H1 (cell line): ENCODE measurements at places on chromosomes 12 and 14. TPM values are rescaled to one million over a fixed set of nuclear protein-coding genes. Genes with fewer than 3 reads are reported as not detected.

Gene TAS2R8
- total RNA-seq = not detected in 2 replicates

GRCh38 chr12:19719672-19720071, 280.4 kb downstream of the AEBP2 start:
- DNase-seq = no peak

- DNase-seq = no peak
These were observed 27.3 kb downstream of the MTA1 start for GRCh38 chr14:105446971-105447370.

GRCh38 chr12:74899031-74899829, 310.4 kb downstream of the KCNC2 start:
- no peak for DNase-seq

DNA sequence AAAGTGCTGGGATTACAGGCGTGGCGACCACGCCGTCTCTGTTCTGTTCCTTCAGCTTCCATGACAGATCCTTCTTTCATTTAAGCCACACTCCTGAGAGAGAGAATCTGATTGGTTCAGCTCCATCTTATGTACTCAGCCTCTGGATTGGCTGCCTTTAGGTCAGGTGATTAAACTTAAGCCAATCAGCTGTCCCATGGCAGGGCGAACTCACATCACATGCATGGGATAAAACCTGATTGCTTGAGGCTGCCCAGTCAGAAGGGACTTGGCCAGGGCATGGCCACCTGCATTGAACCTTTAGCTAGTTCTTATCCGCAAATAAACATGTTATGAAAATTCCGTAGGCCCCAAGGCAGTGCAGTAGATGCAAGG, 274.2 kb downstream of the SUDS3 start:
- DNase-seq = no peak

- DNase-seq = no peak
These were observed 868 bp downstream of the SPATA7 start for GRCh38 chr14:88386256-88386794.

GRCh38 chr12:66282244-66282643, 20.0 kb upstream of the HELB start:
- no peak for DNase-seq

DNA sequence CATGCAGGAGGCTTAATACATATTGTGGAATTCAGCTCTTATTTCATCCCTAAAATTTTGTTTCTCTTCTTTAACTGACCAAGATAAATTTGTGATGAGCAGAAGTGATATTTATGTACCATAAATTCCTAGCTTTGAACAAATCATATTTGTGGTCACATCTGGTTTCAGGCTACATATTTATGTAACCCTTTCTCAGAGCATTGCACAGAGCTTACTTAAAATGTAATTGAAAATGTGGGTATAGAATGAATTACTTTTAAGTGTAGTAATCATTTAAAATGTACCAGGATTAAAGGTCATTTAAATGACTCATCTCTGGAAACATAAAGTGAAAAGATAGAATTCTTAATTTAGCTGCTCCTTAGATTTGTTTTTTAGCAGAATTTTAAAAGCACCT, 129.9 kb upstream of the FRMD6 start:
- DNase-seq = no peak

GRCh38 chr12:89980236-89980635, 271.6 kb upstream of the ATP2B1 start:
- no peak for DNase-seq

DNA sequence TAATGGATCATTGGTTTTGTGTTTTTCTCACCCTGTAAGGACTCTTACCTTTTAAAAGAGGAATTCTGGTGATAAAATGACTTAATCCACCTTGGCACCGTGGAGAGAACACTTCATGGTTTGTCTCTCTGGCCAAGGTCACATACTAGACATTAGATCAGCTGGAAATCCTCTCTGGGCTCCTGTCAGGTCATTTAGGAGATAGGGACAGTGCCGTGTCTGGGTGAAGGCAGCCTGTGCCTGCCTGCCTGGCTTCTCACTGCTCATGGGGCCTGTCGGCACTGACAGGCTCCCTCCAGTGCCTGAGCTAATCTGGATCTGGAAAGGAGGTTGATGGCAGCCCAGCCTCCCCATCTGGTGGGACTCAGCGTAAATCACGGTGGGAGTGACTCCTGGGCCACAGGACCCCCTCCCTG, 5.7 kb downstream of the CRADD start:
- DNase-seq = no peak

- DNase-seq = no peak
These were observed 6.0 kb downstream of the KRT79 start for GRCh38 chr12:52828156-52828555.

DNA sequence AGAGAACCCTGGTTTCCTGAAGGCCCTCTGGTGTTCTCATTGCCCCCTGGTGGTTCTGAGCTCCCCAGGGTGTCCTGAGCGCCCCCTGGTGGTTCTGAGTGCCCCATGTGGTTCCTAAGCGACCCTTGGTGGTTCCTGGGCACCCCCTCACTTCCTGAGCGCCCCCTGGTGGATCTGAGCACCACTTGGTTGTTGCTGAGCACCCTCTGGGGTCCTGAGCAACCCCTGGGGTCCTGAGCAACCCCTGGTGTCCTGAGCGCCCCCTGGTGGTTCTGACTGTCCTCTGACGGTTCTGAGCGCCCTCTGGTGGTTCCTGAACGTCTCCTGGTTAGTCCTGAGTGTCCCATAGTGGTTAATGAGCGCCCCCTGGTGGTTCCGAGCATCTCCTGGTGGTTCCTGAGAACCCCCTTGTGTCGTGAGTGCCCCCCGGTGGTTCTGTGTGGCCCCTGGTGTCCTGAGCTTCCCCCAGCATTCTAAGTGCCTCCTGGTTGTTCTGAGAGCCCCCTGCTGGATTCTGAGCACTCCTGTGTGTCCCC, 568.3 kb downstream of the TMEM121 start:
- peak; percentile 48 for DNase-seq

- no peak for DNase-seq
These were observed 100.7 kb downstream of the ZFC3H1 start for GRCh38 chr12:71562676-71563595.

DNA sequence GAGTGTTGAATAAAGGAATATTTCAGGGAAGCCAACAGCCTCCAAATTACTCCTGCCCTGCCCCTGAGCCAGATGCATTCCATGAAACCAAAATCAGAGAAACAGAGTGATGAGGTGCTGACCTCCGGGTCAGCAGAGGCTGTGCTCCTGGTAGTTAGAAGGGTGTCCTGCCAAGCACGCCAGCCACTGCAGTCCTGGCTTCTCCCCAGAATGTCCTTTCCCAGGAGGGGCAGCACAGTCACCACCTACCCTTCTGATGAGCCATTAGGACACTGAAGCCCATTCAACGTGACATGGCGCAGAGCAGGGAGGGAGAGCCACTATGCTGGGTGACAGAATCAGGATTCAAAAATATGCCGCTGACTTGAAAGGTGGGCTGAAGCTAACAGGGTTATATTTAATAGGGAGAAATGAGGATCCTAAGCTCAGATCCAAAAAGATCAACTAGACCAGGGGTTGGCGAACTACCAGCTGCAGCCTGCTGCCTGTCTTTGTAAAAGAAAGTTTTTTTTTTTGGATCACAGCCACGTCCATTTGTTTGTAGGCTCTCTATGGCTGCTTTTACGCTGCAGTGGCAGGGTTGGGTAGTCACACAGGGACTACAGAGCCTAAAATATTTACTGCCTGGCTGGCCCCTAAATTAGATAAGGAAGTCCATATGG, 34.5 kb upstream of the PLEK2 start:
- no peak for DNase-seq

- DNase-seq = no peak
These were observed 46.1 kb upstream of the PTPRO start for GRCh38 chr12:15276088-15276698.

DNA sequence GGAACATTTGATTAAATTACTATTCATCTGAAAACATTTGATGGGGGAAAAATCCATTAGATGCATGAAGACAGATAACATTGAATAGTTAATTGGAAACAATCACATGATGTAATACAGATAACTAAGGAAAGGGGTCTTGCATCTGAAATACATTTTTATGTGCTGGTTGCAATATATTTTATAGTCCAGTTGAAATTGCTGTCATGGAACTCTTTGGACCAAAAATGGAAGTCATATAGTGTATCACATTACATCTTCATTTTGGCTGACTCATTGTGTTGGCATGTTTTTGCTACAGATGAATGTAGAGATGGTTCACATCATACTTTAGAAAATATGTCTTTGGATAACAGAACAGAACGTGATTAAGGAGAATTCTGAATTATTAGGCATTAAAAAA, 43.0 kb upstream of the GNPNAT1 start:
- DNase-seq = no peak

Gene DEPDC4
- 3.8 and 4.8 TPM in 2 replicates for total RNA-seq

- no peak for DNase-seq
These were observed at the start of gene GZMB for GRCh38 chr14:24634158-24634557. Gene GZMB, minus strand, starts transcription at chr14:24634190. Its CDS starts 30 bp downstream, at chr14:24634160.

DNA sequence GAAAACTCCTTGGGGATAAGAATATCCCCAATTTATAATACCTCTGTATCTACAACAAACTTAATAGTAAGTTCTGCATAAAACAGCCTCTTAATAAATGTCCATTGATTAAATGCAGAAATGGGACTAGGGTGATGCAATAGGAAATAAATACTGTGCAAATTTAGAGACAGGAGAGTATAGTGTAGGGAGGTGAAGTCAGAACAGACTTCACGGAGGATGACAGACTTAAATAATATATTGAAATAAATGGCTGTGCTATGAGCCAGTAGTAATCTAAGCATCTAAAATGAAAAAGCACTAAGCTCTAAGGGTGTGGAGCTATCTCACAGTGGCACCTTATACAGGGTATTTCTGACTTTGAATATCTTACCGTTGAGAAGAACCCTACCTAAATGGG, 265.3 kb downstream of the GRIN2B start:
- DNase-seq = no peak

Gene TEDC1
- total RNA-seq = 5.6 and 6.4 TPM in 2 replicates

GRCh38 chr12:92027701-92028440, 117.8 kb downstream of the BTG1 start:
- no peak for DNase-seq

DNA sequence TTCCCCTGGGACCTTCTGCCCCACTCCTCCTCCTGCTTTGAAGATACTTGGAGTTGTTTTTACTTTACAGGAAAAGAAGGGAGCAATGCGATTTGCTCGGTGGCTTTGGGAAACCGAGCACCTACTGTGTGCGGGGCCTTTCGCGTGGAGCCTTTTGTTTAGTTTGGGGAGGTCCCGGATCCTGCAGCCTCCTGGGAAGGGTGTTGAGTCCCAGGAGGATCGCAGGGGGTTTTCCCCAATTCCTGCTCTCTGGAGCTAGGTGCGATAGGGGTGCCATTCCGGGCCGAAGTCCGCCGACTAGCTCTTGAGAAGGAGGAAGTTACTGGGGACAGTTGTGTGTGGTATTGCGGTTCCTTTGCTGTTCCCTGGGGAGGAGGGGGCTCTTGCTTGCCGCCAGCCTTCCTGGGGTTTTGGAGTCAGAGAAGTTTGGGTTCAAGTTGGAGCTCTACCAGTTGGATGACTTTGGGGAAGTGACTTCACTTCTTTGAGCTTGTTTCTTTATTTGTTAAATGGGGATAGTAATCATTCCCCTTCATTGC, 1.1 kb downstream of the BRI3BP start:
- no peak for DNase-seq

Gene KRT3
- total RNA-seq = not detected in 2 replicates

GRCh38 chr12:52602552-52602951, 1.3 kb upstream of the KRT72 start:
- DNase-seq = peak; percentile 16

GRCh38 chr12:102722147-102722546, 194.9 kb downstream of the PAH start:
- DNase-seq = no peak

Gene TAS2R9
- total RNA-seq = not detected in 2 replicates

Gene NUBPL
- total RNA-seq = 6.8 and 9.2 TPM in 2 replicates

GRCh38 chr14:50083467-50084337, 32.7 kb downstream of the VCPKMT start:
- DNase-seq = no peak

DNA sequence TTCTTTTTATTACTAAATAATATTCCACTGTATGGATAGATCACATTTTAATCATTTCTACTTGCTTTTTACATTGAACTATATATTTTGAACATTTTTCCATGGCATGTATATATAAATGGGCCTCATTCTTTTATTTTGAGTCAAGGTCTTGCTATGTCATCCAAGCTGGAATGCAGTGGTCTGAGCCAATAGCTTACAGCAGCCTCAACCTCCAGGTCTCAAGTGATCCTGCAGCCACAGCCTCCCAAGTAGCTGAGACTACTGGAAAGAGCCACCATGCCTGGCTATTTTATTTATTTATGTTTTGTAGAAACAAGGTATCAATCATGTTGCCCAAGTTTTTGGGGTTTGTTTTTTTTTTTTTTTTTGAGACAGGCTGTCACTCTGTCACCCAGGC, 7.6 kb downstream of the FCF1 start:
- no peak for DNase-seq

DNA sequence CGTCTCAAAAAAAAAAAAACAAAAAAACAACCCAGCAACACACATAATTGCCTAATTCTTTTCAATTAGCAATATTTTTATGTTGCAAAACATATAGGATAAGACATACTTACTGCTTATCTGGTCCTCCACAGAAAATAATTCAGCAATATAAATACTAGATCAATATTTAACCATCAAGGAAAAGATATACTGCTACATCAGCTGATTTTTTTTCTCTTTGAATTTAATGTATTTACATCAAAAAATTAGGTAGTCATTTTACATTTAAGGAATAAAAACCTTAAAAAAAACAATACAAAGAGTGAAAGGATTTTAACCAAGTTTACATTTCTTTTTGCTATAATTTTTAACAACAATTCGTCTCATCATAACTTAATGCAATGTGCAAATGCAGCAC, 28.1 kb downstream of the SPTSSA start:
- DNase-seq = no peak

Gene VWF
- 0.60 and 0.63 TPM in 2 replicates for total RNA-seq

Gene RASSF3
- total RNA-seq = 57.3 and 64.3 TPM in 2 replicates

Gene GPR65
- total RNA-seq = not detected in 2 replicates

- no peak for DNase-seq
These were observed 461.0 kb downstream of the FOXG1 start for GRCh38 chr14:29227631-29228030.

Gene ADGRD1
- 0.48 and 1.3 TPM in 2 replicates for total RNA-seq

DNA sequence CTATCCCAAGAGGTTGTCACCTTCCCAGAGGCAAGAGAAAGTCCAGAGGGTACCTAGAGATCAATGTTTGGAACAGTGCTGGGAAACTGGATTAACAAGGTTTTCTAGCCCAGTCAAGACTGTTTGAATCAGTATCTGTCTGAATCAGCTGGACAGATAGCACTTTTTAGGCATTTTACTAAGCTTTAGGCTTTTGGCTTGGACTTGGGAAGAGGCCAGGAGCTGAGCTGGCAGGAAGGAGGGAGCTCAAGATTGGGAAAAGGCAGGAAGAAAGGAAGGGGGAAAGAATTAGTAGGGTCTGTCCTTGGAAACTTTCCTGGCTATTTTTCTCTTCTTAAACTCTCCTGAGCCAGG, 8.3 kb downstream of the IKZF4 start:
- no peak for DNase-seq
